ENCODE measurements at places on chromosomes 12 and 14.

DNA sequence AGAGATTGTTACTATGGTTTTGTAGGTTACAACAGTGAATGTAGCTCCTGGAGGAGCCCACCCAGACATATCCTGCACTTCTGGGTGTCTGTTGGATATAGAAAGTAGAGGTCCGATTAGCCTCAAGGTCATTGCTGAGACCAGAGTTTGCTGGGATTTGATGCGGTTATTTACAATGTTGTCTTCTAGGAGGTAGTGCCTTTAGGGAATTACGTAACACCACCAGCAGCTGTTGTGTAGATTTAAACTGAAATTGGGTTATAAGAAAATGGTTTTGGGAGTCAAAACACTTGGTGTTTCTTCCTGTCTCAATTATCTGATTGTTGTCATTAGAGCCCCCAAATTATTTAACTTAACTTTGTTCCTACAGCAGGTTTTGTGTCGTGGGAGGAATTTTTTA is 225.3 kb upstream of the PELI2 start:
- DNase-seq, result no peak

DNA sequence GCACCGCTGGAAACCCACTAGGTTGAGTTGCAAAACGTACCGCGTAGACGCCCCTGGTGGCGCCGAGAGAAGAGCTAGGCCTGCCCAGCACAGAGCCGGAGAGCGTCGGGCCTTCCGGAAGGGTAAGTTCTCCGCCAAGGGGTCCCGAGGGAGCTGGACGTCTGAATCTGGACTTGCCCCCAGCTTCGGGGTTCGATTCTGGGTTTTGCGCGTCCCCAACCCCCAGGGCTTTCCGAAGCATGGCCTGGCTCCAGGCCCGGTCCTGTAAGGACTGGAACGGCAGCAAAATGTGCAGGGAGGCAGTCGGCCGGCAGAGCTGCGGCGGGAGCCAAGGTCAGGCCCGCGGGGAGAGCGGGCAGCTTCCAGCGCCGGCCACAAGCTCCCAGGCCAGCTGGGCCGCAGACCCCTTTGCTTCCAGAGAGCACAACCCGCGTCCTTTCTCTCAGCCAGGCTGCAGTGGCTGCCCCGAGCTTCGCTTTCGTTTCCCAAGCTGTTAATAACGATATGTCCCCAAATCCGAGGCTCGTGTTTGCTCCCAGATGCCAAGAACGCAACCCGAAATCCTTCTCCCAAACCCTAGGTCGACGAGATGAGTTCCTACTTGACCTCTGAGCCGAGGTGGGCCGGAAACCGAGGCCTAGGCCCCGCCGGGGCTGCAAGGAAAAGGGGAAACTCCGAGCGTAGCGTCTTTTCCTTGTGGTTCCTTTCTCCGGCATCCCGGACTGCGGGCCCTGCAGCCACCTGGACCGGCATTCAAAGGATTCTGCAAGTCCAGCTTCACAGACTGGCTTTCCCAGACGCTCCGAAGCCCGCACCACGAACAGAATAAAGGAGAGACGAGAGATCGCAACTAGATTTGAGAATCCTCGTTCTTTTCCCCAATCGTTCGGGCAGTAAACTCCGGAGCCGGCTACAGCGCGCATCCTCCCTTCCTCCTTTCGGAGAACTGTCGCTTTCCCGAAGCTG is 3.2 kb upstream of the TBX5 start:
- DNase-seq, result no peak

DNA sequence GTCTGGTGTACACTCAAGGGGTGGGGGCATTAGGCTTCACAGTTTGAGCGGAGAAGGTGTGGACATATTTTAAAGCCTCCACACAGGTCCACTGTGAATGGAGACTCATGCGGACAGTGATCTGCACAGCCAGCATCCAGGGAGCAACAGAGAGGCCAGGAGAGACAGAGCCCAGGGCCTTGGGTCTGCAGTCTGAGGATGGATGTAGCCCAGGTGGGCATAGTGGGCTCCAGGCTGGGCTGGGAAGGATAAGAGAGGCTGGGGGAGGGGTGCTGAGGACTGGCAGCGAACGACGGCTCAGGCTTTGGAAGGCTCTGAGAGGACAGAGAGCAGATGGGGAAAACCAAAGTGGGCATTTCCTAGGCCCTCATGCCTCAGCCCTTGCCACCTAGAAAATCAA is 128.8 kb downstream of the PAPOLA start:
- DNase-seq, result no peak

DNA sequence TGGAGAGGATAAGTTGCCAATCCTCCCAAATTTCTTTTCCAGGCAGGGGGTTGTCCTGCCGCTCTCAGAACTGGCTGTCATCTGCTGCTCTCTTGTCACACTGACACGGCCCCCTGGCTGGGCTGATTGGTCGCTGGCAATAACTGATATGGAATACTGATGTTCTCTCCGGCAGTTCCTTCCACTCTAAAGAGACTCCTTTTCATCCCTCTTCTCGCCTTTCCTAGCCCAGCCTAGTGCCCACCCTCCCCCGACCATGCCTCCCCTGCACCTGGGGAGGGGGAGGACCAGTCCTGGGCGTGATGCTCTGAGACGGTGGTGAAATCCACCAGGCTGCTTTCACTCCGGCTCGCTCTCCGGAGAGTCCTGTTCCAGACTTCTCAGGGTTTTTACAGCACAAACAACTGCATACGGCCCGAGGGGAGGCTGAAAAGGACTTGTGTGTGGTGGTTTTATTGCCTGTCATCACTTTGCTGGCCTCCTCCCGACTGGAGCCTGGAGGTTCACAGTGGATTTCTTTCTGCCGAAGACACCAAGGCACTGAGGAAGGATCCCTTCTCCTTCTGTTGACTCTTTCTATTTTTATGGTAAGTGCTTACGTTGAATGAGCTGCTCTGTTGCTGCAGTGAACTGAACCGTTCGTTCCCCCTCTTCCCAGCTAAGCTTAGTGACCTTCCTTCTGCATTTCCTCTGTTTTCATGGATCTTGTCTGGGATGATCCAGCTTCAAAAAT is at the start of gene ANO4:
TSS of gene ANO4 (plus strand) at position 336 of the 733 bp plus-strand sequence. CDS start 107,010 bp downstream, outside the sequence.
- no peak for DNase-seq

DNA sequence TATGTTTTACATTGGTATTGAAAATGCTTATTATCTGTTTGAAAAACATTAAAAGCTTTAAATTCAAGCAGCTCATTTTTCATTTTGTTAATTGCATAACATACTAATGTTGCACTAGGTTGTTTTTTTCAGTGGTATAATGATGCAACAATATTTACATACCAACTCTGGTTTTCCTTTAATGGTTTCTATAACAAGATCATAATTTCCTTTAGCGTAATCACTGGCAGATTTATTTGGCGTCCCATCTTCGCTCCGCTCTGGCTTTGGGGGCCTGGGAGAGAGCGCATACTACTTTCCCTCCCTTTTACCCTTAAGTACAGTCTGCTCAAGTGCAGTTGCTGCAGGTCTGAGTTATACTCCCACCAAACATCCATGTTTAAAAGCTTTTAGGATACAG is 574.1 kb downstream of the PRKD1 start:
- no peak for DNase-seq

GRCh38 chr14:29085546-29085945 is 319.0 kb downstream of the FOXG1 start:
- no peak for DNase-seq
